ENCODE measurements at places on chromosomes 3 and 15. TPM values are rescaled to one million over a fixed set of nuclear protein-coding genes. Genes with fewer than 3 reads are reported as not detected.

DNA sequence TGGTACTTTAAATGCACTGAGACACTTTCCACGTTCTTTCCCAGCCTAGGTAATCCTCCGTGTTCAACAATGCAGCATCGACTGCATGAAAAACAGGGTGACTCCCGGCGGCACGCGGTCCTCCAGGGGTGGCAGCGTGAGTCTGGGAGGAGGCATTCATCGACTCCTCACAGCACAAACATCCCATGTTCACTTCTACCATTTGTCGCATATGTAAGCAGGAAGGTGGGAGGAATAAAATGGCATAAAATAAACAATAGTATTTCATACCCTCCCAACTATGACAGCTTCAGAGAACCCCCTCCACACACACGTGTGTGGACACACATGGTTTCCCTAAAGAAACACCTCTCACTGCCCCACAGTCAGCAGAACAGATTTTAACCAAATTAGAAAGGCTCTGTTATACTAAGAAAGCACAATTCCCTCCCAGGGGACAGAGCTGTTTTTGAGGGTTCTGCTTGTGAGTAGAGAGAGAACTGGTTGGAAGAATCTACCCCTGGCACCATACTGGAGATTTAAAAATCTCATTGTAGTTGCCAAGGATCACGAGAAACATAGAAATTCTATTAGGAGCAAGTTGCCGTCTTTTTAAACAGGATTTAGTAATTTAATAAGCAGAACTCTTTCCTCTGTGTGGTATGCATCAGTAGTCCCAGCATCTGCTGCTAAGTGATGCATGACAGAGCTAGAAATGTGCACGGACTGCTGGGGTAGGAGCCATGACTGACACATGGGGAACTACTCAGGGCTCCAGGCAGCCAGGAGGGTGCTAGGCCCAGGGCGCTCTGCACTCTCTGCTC lies 6.0 kb downstream of the FAM43A start:
- no peak for DNase-seq

DNA sequence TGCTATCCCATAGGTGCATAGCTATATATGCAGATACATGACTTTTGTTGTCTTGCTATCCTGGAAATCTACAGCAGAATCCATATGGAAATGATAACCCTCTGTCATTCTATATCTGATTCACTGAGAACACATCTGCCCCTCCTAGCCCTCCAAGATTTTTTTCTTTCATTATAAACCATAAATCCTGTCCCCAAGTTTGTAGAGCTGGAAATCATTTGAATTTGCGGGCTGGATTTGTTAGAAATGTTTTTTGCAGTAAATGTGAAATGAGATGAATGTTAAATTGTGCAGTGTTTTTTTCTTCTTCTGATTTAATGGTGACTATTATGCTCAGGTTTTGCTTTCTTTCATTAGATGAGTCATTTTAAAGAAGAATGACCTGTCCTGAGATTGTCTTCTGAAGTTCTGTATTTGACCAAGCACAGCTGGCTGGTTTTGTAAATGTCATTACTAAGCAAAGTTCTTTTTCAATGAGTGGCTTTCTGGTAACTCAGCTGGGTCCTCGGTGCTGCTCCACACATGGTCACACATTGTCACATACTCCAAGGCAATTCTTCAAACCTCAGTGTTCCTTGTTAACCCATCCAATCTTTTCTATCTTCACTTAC lies 25.3 kb upstream of the ABHD17C start:
- no peak for DNase-seq

LIPC gene
- total RNA-seq: 10.5 TPM

GRCh38 chr3:195394024-195394423 lies 48.8 kb downstream of the ACAP2 start:
- DNase-seq: no peak

LTK gene
- 0.73 TPM for total RNA-seq

DNA sequence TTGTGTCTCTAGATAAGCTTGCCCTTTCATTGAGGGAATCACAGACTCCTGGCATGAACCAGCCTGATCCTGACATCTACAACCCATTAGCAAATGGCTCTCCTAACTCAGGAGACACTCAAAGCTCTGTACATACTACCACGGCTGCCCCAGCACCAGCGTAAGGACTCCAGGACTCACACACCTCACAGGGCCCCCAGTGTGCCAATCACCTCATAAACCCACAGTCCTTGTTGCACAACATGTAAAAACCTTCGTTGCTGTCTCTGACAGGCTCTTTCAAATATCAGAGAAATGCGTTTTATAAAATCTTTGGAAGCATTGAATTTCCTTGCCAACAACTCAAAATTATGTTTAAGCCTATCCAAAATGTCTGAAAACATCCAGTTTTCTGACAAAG lies 7.3 kb downstream of the FYCO1 start:
- no peak for DNase-seq

DNA sequence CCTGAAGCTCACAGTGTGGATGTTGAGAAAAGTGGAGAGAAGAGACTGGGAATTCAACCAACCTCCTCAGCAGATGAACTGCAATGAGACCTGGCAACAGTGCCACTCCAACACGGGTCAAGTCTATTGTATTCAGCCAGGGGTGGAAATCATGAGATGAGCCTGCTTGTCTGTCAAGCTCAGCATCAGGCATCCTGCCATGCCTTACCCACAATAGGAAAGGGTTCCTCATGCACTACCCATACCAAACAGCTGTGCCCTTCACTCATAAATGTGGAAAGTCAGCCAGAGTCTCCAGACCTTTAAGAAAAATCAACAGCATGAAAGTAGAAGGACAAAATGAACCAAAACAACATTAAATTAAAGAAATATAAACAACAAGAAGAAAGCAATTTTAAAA lies 542.1 kb downstream of the EPHB1 start:
- no peak for DNase-seq

- no peak for DNase-seq
These were observed 36.9 kb upstream of the TRIM59 start for GRCh38 chr3:160486459-160486869.

SOX14 gene
- not detected for total RNA-seq

GRCh38 chr3:8371085-8371551 lies 130.5 kb upstream of the LMCD1 start:
- no peak for DNase-seq

DNA sequence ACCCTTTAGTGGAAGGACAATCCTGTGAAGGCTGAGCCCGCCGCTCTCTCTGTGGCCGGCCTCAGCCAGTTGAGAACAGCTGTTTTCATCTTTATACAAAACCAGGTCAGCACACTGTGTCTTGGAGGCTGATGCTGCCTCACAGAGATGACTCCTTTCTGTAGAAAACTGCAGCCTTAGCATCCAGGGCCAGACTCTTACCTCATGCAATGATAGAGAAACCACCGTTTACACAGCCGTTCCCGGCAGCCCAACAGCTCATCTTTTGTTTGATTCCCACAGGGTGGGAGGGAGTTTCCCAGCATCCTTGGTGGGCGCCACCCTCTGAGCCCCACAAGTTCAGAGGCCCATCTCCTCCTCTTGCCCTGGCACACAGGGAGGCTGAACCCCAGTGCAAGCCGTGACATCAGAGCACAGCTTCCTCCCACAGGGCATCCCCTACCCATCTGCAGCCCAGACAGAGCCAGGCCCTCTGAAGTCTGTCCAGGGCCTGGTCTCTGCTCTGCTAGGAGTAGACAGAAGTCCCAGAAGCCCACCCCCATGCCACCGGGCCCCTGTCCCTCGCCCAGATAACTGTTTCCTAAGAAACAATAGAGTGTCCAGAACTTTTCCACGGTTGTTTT lies 105.0 kb downstream of the LRRK1 start:
- peak; percentile 58 for DNase-seq

GRCh38 chr15:35256551-35256950 lies 171.5 kb upstream of the NANOGP8 start:
- DNase-seq: no peak

CRYGS gene
- 3.4 TPM for total RNA-seq

GRCh38 chr15:84722628-84723027 lies 6.7 kb upstream of the SEC11A start:
- DNase-seq: no peak

GRCh38 chr3:193114431-193115340 lies 126.3 kb upstream of the PLAAT1 start:
- no peak for DNase-seq

DNA sequence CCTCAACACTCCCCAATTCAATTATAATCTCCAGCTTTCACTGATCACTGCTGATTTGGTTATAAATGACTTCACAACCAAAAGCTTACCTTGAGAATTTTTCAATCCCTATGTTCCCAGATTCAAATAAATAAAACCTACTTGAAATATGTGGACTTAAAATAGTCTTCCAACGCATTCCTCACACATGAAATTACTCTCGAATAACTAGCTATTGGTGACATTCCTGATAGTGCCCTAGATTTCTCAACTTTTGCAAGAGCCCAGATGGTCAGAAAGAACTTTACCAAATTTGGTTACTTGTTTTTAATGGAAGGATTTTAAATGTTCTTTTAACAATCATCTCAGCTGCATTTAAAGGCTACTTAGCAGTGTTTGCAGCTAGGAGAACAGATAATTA lies 605.5 kb downstream of the FHIT start:
- DNase-seq: no peak

DNA sequence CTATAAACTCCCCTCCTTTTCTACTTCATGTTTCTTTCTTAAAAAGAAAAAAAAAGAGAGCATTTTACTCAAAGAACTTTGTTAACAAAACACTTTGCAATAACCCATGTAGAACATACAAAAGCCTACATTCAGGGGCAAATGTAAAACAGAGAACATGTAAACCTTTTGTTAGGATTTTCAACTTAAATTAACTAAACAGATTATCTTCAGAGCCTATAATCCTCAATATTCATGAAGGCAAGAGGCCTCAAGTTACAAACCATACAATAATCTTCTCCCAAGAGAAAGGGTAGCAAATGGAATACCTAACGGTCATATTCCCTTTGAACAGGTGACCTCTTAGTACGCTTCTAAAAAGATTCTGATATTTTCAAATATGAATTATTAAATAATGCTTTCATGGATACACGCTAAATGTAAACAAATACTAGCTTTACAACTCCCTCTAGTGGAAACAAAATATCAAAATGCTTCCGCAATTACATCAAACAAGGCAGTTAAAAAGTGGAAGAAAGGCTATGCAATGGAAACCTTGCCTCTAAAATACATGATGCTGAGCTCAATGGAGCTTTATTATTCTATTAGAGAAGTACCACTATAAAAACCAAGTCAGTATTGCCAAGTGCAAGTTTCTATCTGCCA lies 9.9 kb downstream of the CEP152 start:
- DNase-seq: no peak
